Stimulated activated CD8-positive, alpha-beta memory T cell treated with anti-CD3 and anti-CD28 coated beads, Interleukin-7, amount 100 ng/mL, for 48 hours (primary cell): ENCODE measurements at places on chromosomes 7 and 10.

- DNase-seq: no peak
Measured at GRCh38 chr10:112587729-112588128, 140.7 kb downstream of the VTI1A start.

- no peak for DNase-seq
Measured at GRCh38 chr7:159035571-159036073, 109.0 kb downstream of the VIPR2 start.

DNA sequence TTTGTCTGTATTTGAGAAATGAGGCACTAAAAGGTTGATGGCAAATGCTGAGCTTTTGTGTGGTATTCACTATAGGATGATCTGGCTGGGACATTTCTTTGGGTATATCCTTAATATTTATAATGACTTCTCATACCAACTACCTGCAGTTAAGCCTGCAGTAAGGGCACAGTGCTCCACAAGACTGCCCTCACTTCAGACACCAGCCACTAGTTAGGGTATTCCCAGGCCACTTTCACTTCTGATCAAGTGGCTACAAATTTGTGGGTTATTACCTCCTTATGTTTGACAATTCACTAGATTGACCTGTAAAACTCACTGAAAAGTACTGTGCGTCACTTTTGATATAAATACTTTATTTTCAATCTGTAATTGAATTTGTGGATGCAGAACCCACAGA, 20.3 kb downstream of the CCDC126 start:
- no peak for DNase-seq

DNA sequence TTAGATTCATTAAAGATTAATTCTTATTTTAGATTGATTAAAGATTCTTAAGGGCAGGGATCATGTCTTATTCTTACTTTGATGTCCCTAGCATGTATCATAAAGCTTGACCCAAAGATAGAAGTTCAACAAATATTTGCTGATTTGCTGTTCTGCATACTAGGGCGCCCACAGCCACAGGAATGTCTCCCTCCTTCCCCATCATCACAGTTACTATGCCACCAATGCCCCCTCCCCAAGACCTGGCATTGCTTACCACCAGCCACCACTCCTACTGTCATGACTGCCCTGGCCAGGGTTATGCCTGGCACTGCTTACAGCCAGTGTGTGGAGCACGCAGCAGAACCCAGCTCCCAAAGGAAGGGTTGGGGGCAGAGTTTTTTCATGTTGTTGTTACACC, 86.7 kb upstream of the AGK start:
- no peak for DNase-seq

GRCh38 chr7:105580022-105580740, 1.1 kb downstream of the EFCAB10 start:
- DNase-seq: no peak

GRCh38 chr10:7519351-7519750, 108.5 kb upstream of the SFMBT2 start:
- no peak for DNase-seq

DNA sequence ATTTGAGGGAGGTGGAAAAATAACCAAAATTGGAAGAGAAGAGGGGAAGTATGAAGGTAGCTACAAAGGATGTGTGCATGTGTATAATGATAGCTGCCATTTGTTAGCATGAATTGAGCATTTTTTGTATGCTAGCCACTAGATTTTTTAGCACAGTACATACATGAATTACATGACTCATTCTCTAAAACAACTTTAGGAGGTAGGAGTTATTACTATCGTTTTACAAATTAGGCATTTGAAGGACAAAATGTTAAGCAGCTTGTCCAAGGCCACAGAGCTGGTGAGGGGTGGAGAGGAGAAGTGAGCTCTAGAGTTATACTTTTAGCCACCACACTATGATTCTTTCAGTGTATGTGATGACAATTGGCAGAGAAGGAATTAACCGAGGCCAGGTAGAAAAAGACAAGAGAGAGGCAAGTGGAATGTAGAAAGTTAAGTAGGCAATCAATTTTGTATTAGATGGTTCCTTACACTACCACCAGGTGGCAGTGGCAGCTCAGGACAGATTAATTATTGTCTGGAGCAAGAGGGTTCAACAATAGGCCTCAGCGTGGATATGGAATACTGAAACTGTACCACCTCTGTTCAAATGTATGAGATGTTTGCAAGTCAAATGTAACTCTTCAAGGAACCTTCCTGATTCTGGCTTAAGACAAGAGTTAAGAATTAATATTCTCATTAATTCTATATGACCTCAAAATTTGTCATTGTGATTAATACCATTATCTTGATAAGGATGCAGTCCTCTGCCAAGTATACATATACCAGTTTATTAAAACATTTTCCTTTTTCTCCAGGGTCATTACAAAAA, 128.0 kb downstream of the MBL2 start:
- DNase-seq: no peak

DNA sequence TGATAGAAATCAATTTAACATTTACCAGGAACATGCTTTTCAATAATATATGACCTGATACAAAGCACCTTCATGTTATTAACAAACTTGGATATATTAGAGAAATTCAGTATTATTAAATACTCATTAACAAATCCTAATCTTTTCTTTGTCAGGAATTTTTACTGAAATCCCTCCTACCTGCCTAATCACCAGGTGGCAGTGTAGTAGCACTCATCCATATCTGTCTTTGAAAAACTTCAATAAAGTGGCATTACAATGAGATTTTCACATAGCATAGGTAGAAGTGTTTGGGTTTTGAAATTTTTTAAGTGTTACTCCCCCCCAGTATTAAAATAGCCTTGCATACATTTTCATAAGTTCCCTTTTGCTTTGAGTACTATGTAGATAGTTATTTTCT, 1246.6 kb upstream of the LRRN3 start:
- DNase-seq: no peak
